ENCODE measurements at places on chromosomes 2 and 18. TPM values are rescaled to one million over a fixed set of nuclear protein-coding genes. Genes with fewer than 3 reads are reported as not detected.
A peak's percentile ranks its signal among the peaks of the same experiment; 100 is the strongest.

VSNL1 gene
- 14.0 TPM for total RNA-seq

ATP5MC3 gene
- 55.3 TPM for total RNA-seq

PREB gene
- total RNA-seq = 18.9 TPM

SLC19A3 gene
- 1.8 TPM for total RNA-seq

MDH1B gene
- total RNA-seq = 5.0 TPM

CD8A gene
- total RNA-seq = 1.5 TPM

MATN3 gene
- total RNA-seq = 3.1 TPM

GAREM1 gene
- 12.9 TPM for total RNA-seq

TBR1 gene
- 0.64 TPM for total RNA-seq

UGT1A6 gene
- total RNA-seq = not detected

ZSCAN30 gene
- total RNA-seq = 27.8 TPM

ADRA2B gene
- not detected for total RNA-seq

SPATA3 gene
- total RNA-seq = not detected

GRCh38 chr2:68948710-68949109, 4.0 kb downstream of the GKN2 start:
- no peak for DNase-seq

GRCh38 chr18:79749251-79750191, 48.2 kb upstream of the KCNG2 start:
- DNase-seq = no peak

GRCh38 chr2:60634438-60634837, 81.0 kb upstream of the BCL11A start:
- no peak for DNase-seq

GRCh38 chr18:80178935-80179818, 68.1 kb downstream of the PARD6G start:
- no peak for DNase-seq

GRCh38 chr18:2027016-2027415, 544.3 kb downstream of the METTL4 start:
- DNase-seq = no peak

DNA sequence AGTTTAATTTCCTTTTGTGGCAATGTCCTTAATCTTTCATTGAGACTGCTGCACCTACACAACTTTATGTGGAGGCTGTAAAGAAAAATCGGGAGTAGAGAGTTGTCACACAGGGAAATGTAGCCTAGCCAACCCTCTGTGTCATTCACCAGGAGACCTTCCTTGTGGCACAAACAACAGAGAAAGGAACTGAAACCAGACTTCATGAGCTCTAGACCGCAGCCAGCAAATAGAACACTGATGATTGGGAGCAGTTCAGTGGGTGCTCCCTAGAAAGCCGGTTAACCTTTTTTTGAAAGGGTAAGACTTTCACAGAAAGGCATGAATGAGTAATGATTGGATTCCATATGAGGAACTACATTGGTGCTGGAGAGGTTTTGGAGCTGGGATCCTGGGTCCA, 1752.4 kb upstream of the CELF4 start:
- no peak for DNase-seq

DNA sequence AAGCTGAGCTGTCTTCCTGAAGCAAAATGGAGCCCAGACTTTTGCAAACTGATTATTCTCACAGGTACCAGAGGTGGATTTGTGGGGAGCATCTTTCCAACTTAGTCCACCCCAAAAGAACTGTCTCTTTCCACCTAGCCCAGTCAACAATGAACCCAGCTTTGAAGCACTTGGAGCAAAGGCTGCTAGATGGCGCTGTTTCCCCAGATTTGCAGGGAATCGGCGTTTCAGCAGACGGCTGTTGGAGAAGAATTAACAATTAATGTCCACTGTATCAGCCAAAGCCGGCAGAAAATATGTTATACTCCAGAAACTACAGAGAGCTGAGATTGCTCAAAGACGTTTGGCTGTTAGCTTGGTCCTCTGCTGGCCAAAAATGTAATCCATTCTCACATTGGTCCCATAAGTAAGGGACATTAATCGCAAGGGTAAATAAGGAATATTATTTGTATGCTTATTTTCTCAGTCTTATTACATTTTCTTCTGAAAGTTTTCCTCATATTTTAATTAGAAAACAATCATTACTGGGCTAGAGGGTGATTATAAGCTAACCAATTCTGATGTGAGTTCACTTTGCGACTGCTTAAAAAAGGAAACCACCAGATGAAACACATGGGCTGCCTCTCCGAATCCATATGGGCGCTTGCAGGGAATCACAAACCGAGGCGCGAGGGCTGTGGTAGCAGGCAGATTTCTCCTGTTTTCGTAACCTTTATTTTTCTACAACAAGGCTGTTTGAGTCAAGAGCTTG, 423.8 kb upstream of the MEX3C start:
- peak; percentile 60 for DNase-seq

- DNase-seq = no peak
These were observed 948.2 kb upstream of the FAM98A start for GRCh38 chr2:34547340-34547739.

DNA sequence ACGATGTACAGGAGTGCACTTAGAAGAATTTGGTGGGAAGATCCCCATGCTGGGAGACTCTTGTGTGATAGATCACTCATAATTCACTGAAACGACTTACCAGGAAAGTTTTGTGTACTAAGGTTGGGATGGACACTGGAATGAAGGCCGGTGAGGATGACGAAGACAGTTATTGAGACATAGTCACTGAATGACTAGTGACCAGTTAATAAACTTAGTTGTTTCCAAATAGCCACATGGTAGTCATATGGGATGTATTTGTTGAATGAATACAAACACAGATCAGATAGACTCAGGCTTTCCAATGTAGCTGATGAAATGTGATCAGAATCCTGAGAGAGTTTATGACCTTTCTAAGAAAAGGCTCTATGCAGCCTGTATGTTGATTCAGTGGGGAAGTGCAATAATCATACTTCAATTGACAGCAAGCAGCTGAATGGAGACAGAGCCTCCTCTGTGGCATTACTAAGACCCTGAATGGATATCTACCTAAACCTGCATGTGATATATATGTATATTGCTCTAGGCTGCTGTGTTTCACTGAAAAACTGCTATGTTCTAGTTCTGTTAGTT, 20.4 kb downstream of the GDF7 start:
- no peak for DNase-seq

GRCh38 chr2:163466331-163467250, 269.2 kb downstream of the FIGN start:
- no peak for DNase-seq

DNA sequence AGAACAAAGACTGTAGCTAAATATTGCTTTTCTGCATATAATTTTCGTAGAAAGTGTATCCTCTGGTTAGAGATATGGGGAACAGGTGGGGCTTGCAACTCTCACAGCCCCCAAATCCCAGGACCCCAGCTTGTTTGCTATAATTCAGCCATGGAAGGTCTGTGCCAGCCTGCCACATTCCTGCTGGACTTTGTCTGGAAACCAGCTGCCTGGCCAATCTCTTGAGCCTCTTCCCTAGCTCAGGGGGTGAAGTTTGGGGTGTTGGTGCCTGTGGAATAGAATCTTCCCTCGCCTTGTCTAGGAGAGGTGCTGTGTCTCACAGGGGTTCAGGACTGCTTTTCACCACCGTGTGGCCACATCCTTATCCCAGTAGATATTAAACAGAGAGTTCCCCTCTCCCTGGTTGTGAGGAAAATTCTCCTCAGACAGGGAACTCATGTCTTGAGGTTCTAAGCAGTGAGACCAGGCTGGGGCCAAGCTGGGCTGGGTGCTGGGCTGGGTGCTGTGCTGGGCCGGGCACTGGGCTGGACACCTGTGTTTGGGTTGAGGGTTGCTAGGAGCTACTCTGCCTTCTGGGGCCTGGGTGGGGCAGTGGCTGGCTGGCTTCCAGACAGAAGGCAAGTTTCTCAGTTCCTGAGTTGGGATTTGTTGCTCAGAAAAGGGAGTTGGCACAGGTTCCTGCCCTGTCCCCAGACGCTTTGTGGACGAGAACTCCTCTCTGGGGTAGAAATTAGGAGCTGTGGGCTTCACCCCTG, 12.3 kb downstream of the TOGARAM2 start:
- no peak for DNase-seq

DNA sequence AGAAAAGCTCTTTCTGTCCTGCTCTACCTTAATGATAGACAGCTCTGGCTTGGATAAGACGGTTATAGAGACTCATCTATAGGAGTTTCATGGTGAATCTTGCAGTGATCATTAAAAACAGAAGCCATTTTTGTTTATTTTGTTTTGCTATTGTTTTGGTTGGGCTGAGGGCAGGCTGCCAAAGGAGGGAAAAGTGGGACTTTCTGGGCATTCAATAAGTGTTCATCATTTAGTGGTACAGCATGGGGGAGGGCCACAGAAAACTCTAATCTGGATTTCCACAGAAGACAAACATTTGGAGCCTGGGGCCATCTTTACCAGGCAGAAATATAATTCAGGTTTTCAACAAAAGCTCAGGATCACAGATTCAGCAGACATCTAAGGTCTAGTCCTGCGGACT, 62.4 kb upstream of the EFEMP1 start:
- no peak for DNase-seq

- DNase-seq = no peak
These were observed 61.1 kb upstream of the RND3 start for GRCh38 chr2:150548527-150548926.

GRCh38 chr2:99600981-99601651, 111.3 kb upstream of the REV1 start:
- no peak for DNase-seq

GRCh38 chr2:145343287-145343686, 823.4 kb upstream of the ZEB2 start:
- DNase-seq = no peak

- DNase-seq = no peak
These were observed 95.8 kb upstream of the RGPD4 start for GRCh38 chr2:107730898-107731297.

- DNase-seq = no peak
These were observed 41.6 kb downstream of the CYB5A start for GRCh38 chr18:74250131-74250530.

GRCh38 chr2:158142568-158143332, 41.1 kb downstream of the UPP2 start:
- DNase-seq = no peak

DNA sequence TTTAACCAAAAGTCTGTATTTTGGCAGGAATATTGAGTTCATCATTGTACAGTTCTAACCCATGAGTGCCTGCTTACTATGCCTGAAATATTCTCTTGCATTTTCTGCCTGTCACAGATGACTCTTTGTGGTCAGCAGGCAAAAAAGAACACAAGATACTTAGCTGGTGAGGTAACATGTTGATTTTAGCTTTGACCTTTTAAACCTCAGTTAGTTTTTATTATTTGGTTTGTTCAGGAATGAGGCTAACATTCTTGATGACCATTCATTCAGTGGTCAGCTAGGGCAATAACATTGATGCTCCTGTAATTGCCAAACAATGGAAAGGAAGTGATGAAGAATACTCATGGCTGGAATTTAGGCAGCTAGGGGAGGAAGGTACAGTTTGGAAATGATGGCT, 491.2 kb downstream of the PIK3C3 start:
- no peak for DNase-seq

DNA sequence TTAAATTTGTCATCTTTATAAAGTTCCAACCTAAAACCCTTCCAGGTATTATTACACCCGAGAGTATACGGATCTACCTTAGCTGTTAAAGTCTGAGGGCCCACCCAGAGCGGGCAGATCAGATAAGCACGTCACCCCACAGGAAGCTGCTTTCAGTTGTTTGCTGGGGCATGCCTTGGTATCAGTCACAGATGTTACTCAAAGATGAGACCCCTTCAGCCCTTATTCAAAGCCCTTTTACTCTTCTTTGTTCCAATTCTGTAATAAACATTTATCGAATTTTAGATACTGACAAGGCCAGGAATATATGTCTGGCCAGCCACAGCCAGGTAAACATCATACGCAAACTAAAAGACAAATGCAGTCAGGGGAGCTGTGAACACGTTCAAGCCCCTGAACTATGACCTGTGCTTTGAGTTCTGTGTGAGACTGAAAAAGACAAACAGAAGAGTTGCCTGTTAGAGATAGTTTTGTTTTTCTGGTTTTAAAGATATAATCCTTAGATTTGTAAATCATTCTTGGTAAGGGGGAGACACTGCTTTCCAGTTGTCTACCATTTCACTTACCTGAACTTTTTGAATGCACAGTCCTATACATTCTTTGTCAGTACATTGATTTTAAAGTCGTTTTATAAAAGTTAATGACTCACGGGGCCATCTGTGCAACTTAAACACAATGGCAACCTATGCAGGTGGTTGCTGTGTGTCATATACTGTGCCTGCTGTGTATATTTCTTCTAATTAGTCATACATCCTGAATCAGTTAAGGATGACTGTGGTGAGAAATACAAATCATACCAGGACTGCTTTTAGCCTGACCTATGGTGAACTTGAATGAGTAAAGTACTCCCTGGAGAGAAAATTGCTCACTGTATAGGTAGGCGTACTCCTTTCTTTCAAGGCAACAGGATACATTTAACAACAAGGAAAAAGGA, 100.5 kb upstream of the ITPRID2 start:
- DNase-seq = no peak

GRCh38 chr2:164887434-164888144, 46.0 kb upstream of the COBLL1 start:
- DNase-seq = no peak

GRCh38 chr2:160054984-160055725, 7.3 kb downstream of the PLA2R1 start:
- DNase-seq = no peak

DNA sequence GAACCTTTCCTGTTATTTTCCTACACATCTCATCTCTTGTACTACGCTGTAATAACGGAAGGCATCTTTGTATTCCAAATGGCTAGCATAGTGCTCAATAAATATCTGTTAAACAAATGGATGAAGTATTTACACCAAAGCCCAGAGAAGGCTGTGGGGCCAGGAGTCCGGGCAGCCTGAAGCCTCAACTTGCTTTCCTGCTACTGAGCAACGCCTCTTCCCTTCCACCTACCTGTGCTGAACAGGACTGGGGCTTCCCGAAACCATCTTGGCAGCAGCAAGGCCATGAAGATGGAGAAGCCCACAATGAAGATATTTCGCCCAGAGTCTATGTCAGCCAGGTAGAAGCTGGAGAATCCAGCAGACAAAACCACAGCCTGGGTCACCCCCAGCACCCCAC, 2.5 kb upstream of the NHEJ1 start:
- DNase-seq = no peak

DNA sequence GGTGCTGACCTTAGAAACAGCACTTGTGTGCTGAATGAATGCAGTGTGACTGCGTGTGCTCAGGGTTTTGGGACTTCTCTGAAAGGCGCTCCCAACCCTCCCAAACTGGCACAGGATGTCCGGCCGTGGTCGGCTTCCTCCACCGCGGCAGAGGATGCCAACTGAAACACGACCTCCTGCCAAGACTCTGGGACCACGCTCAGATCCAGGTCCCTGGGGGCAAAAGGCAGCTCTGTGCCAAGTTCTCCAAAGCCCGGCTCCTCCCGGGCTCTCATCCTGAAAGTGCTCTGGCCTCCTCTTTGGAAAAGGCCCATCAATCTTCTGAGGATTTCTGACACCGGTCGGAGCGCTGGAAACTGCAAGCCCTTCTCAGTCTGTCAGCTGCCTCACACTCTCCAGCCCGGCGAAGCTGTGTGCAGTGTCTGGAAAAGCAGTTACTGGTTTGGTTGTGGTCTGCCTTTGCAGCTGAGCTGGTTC, 32.3 kb upstream of the ZBTB7C start:
- no peak for DNase-seq

GRCh38 chr2:28002181-28002580, 111.7 kb downstream of the BABAM2 start:
- no peak for DNase-seq
